CD4-positive, alpha-beta T cell treated with Interleukin-15 for 4 hours (primary cell): ENCODE measurements at places on chromosomes 1 and 21.

GRCh38 chr1:243256590-243256989, 749 bp downstream of the SDCCAG8 start:
- DNase-seq: no peak

GRCh38 chr1:244210884-244211558, 159.9 kb downstream of the ZBTB18 start:
- DNase-seq: no peak

GRCh38 chr1:84505493-84506001, 639 bp upstream of the SPATA1 start:
- no peak for DNase-seq

DNA sequence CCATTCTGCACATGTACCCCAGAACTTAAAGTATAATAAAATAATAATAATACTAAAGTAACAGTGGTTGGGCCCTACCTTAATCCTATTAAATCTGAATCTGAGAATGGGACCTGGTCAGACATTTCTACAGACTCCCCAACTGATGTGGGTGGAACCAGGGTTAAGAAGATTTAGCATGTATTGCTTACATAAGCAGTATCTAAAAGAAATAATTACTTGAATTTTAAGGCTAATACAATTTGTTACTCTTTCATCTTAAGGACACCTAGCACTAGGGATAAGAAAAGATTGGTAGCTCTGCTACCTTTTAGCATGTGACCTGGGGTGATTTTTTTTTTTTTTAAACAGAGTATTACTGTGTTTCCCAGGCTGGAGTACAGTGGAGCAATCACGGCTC, 79.4 kb downstream of the IVNS1ABP start:
- DNase-seq: no peak

DNA sequence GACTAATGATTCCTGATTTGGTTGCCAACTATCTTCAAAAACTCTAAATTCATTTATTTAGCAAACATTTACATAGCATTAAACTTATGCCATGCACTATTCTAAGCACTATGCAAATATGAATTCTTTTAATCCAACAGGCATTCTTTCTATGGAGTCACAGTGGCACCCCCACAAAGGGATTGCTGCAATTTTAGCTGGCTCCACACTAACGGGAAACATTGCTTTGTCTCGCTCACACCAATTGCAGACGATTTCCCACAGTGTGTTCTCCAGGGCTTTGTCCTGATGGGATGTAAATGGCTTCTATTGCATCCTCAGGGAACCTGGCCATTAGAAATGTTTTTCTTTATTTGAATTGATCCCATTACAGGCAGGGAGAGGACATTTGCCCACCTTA, 259.1 kb downstream of the BARHL2 start:
- no peak for DNase-seq

DNA sequence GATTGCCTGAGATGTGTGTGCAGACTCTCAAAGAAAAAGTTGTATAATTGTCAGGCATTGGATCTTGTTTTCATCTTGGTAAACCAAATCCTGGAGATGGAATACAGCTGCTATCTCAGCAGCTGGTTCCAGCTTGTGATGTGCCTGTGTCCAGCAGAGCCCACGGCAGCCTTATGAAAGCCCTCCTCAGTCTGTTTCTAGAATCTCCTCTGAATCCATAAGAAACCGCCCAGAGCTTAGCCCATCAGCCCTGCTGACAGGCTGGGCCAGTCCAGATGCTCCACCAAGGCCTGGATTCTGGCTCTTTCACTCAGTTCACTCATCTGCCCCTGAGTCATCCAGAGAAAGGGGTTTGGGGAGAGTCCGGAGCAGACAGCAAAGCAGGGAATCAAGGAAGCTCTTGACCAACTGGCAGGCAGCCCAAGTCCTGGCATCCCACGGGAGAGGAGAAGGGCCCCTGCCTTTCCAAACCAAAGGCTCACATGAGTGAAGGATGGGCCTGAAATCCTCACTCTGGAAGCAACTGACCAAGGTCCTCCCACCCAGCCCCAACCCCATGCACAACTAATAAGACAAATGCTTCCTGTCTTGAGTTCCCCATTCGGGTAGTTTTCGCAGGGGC, 45.7 kb downstream of the NAV1 start:
- no peak for DNase-seq

- no peak for DNase-seq
These were observed 128.0 kb downstream of the ADAMTS1 start for GRCh38 chr21:26717146-26717739.

- DNase-seq: no peak
These were observed 120.3 kb downstream of the C1orf21 start for GRCh38 chr1:184507165-184507564.

- no peak for DNase-seq
These were observed 70.4 kb upstream of the SAMSN1 start for GRCh38 chr21:14616380-14617039.

GRCh38 chr1:21175670-21176581, 771 bp downstream of the EIF4G3 start:
- DNase-seq: peak; percentile 37

GRCh38 chr1:161235957-161236775, 1.8 kb downstream of the NR1I3 start:
- DNase-seq: no peak

- no peak for DNase-seq
These were observed at the start of gene KANK4 for GRCh38 chr1:62318756-62319544. KANK4 (minus strand) TSS chr1:62319434; CDS start chr1:62281564, 37,870 bp downstream.

GRCh38 chr1:210367566-210367965, 38.9 kb downstream of the HHAT start:
- no peak for DNase-seq

- peak; percentile 31 for DNase-seq
These were observed 639 bp upstream of the DNAJB4 start for GRCh38 chr1:78003882-78004718.

DNA sequence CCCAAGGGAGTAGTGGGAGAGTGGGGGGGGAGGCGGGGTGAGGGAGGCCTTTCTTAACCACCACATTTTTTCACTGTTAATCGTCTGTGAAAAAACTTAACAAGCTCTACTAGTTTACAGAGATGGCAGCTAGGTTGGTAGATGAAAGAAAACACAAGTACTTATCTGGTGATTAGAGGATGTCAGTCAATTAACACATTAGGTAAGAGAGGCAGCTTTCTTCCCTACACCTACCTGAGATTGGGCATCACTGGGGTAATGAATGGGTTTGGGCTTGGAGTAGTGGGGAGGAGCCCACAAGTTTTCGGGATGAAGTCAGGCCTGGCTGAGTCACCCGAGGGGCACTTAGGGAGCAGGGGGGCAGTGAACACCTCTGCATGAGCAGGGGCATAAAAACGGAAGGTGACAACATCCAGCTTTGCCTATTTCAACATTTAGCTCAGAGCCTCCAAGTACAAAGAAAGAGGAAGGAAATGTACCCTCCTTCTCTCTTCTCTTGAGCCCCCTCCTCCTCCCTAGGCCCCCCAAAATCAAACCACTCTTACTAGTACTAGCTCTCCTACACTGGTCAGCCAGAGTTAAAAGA, 2.5 kb downstream of the LBR start:
- no peak for DNase-seq

GRCh38 chr1:227170361-227171166, 147.7 kb downstream of the CDC42BPA start:
- no peak for DNase-seq

GRCh38 chr1:48566492-48566891, 94.5 kb upstream of the SPATA6 start:
- no peak for DNase-seq

DNA sequence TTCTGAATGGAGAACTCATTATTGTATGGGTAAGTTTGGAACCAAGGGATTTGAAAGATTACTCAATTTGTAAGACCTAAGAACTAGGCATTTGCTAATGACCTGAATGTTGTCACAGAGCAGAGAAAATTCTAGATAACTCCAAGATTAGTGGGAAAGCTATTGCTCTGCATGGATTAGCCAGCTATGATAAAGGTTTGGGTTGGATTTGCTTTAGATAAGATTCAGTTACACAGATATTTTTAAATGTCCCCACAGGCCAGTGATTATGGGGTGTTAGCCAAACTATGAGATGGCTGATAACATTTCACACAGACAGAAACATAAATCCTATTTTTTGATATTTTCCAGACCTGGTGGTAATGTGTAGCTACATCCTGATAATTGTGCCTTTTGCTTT, 88.2 kb downstream of the NTPCR start:
- no peak for DNase-seq

- no peak for DNase-seq
These were observed 348.4 kb upstream of the C1orf87 start for GRCh38 chr1:60421965-60422364.

- DNase-seq: no peak
These were observed 90.0 kb downstream of the MACF1 start for GRCh38 chr1:39294531-39294930.

DNA sequence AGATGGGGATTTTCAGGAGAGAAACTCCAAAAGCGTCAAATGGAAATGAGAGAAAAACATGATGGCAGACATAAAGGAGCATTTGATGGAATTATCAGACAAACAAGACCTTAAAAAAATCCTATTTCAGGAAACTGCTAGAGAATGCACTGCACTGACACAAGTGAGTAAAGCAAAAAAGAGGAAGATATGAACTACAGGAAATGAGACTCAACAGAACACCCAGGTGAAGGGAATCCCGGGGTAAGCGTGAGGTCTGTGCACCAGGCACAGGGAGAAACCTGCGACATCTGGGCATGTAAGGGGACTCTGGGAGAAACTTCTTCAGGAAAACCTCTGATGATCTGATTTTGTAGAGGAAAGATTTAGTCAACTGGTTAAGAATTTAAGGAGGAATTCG, 2.8 kb downstream of the TARBP1 start:
- DNase-seq: no peak

DNA sequence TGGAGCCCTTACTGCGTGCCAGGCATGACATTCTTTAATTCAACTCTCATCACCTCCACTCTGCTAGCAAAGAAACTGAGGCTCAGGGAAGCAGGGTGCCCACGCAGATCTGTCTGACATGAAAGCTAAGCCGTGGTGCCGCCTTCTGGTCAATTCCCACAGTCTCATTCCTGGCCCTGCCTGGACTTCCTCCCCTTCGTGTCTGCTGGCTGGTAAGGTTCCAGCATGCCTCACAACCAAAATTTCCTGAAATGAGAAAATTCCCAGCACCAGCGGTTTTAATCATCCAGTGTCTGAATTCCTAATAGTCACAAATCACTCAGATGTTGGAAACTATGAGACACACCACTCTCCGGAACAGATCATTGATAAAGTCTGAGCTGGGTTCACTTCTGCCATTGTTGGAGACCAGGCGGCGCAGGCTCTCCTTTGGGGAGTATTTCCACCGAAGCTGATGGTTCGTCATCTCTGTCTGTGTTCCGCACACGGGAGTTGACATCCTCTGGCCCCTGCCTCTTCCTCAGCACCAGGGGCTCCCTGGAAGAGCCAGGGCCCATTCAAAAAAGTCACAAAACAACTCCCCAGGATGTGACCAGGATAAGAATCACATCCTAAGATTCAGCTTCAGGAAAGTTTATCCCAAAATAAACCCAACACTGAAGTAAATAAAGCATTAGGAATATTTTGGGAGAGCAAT, 167.7 kb downstream of the PLPP3 start:
- DNase-seq: no peak

DNA sequence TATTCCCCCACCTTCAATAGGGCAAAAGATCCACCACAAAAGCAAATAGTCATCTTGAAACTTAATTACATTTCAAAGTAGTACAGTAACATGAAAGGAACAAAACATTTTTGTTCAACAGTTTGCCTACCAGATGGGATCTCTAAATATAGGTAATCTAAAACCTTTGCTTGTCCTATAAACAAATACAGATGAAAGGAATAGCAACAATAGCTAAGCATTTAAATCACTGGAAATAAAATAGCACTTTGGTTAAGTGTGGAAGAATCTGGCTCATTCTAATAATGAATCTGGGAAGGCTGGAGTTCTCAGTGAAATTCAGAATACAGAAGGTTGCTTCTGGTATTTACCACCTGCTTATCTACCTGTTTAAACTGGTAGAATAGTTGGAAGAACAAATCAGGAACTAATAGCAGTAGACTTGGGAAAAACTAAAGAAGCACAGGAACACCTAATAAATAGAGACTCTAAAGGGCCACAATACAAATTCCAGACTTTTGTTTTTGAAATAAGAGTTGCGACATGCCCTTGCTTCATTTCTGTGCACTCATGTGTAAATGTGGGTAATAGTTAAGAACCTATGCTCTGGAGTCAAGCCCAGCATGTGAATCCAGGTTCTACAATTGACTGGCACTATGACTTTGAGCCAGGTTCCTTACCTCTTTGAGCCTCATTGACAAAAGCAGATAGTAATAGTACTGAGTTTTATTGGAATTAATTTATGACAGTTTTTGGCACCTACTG, 2.3 kb upstream of the LYPLAL1 start:
- no peak for DNase-seq

DNA sequence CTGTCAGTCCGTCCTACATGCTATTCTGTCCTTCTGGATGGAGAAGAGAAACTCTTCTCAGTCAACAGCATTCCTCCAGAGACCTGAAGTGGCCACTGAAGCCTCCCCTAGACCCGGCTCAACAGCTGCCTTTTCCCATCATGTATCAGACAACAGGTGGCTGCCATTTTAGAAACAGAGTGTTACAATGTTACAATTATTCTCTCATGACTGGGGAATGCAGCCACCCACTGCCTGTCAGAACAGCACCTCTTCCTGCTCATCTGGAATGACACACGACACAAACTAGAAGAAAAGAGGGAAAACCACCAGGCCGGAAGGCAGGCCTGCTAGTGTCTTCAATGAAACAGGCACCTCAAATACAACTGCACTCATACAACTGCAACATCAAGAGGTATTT, 105.3 kb downstream of the PGBD5 start:
- no peak for DNase-seq

DNA sequence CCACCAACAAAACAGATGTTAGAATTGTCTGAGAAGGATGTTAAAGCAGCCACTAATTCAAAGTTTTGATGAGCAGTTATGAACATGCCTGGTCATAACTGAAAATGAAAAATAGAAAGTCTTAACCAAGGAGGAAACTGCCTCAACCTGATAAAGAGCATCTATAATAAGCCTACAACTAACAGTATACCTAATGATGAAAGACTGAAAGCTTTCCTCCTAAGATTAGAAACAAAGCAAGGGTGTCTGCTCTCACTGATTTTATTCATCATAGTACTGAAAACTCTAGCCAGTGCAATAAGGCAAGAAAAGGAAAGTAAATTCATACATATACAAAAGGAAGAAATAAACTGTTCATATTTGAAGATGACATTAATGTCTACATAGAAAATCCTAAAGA, 82.0 kb downstream of the KCNK1 start:
- DNase-seq: no peak

GRCh38 chr1:32393832-32394140, 455 bp downstream of the BSDC1 start:
- DNase-seq: peak; percentile 16

GRCh38 chr1:22773981-22774832, 63.6 kb downstream of the EPHB2 start:
- no peak for DNase-seq

GRCh38 chr1:150613061-150613920, 16.1 kb downstream of the ENSA start:
- peak; percentile 75 for DNase-seq
